ENCODE measurements at places on chromosomes 1 and 21.

DNA sequence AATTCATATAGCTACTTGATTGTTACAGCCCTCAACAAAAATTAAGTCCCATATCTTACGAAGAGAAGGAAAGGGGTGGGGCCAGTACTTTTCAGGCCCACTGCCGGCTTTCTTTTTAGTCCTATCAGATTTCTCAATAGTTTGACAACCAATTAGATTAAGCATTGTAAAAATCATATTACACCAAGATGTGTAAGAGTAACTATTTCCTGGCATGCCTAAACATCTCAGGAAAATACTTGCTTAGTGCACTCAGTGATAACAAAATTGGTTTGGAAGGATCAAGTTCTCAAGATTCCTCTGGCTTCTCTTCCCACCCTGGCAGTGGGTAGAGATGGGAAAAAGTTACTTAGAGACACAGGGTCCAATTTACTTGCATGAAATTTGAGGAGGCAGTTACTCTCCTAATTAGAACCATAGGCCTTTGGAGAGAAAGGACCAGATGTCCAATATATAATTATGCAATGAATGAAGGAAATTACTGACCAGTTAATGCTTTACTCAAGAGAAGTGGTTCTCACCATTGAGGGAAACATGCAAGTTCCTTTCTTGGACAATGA is 30.1 kb downstream of the STPG1 start:
- DNase-seq: no peak

GRCh38 chr1:223543560-223543959 is 121.9 kb downstream of the CAPN8 start:
- no peak for DNase-seq

- no peak for DNase-seq
Observed at GRCh38 chr1:81044708-81045107, 756.0 kb upstream of the ADGRL2 start.

DNA sequence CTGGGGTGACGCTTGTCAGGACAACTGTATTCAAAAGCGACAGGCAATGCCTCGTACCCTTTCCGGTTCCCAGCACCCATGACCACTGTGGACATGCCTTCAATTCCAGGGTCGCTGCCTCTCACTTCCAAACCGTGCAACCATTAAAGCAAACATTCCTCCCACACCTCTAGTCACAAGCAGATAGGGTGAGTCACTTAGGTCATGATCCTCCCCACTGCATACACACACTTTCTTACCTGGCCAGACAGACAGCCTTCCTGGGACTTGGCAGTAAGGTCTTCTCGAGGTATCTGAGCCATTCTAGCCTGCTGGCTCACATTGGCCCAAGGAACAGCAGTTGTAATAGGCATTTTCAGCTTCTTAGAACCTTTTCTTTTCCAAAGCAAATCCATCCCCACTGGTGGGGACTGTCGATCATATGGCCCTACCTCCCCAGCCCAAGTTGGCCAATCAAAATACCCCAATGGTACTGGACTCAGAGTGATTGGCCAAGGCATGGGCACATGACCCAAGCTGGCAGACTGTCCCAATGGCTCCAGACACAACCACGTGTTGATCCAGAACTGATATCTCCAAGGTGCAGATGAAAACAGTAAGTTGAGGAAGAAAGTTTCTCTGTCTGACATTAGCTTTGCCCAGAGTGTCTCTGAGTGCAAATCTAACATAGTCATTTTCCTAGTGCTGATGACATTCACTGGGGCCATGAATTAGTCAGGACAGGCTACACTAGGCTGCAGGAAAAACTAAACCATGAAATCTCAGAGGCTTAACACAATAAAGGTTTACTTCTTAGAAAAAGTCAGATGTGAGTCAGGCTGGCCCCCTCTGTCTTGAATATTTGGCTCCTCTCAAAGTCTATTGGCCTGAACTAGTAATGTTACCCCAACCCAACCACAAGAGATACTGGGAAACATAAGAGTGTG is 113.8 kb downstream of the RRAGC start:
- DNase-seq: no peak

GRCh38 chr1:101394041-101394440 is 157.2 kb downstream of the S1PR1 start:
- DNase-seq: no peak

- DNase-seq: no peak
Observed at GRCh38 chr1:181451661-181452230, 31.6 kb upstream of the CACNA1E start.
